ENCODE measurements at places on chromosomes 16 and 17.
A peak's percentile ranks its signal among the peaks of the same experiment; 100 is the strongest.

- no peak for DNase-seq
Observed at GRCh38 chr17:7515911-7516610, 31.9 kb downstream of the POLR2A start.

DNA sequence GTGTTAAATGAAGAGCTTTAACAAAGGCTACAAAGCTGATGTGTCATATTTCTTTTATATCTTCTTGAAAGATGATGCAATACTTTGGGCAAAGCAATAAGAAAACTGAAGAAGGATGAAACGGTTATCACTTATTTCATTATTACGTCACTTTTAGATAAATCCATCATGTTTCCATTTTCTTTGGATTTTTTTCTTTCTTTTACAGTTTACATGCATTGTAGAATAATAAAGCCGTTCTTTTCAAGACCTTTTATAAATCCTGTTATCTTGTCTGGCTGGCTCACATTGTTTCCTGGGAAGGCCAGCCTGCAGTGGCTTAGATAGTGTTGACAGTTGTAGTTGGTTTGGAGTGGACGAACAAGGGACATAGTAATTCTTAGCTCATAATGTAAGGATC lies 28.9 kb downstream of the TANC2 start:
- no peak for DNase-seq

- DNase-seq, result no peak
Observed at GRCh38 chr17:321386-321941, 31.1 kb downstream of the RPH3AL start.

DNA sequence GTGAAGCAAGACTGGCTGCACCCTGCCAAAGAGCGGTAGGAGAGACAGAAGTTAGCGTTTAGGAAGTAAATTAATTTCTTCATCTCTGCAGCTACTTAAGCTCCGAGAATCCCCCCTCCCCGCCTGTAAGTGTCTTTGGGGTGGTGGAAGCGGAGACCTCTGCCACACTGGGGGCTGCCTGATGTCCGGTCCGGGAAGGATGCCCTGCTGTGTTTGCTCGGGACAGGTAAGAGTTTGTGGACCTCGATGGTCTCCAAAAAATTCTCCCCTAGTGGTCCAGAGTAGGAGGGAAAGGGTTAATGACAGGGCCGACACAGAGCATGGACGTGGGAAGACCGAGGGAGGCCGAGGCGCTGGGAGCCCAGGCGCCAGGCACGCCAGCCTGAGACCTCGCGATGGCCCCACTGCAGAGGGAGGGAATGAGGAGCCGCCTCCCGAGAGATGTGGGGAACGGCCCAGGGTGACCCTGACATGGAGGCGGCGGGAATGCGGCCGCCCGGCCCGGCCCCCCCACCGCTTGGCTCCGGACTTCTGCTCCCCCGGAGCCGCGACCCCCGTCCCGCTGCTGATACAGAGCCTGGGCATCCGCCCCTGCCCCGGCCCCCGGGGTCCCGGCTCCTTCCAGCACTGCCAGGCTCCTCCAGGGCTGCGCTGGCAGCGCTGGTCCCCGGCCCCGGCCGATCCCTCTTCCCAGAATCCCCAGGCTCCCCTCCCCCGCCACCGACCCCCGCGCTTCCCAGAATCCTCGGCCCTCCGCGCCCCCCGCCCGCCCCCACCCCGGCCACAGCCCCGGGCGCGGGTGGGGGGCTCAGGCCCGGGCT lies 680 bp downstream of the ZNF629 start:
- DNase-seq, result peak; percentile 57

DNA sequence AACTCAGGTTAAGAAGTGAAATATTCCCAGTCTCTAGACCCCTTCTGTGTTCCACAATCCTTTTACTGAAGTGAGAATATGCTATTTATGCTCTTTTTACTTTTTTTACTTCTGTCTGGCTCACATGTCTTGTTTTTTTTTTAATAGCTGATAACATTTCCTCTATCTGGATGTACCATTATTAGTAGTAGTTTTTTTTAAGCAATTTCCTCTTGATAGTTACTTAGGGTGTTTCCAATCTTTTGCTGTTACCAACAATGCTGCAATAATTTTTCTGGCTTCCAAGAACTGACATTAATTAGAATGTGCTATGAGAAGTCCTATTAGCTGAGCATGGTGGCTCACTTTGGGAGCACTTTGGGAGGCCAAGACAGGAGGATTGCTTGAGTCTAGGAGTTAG lies 32.0 kb downstream of the KSR1 start:
- DNase-seq, result no peak

- DNase-seq, result peak; percentile 82
Observed at GRCh38 chr17:82204831-82205719, 7.6 kb downstream of the CCDC57 start.

- no peak for DNase-seq
Observed at GRCh38 chr17:16930571-16931317, 41.2 kb downstream of the TNFRSF13B start.

DNA sequence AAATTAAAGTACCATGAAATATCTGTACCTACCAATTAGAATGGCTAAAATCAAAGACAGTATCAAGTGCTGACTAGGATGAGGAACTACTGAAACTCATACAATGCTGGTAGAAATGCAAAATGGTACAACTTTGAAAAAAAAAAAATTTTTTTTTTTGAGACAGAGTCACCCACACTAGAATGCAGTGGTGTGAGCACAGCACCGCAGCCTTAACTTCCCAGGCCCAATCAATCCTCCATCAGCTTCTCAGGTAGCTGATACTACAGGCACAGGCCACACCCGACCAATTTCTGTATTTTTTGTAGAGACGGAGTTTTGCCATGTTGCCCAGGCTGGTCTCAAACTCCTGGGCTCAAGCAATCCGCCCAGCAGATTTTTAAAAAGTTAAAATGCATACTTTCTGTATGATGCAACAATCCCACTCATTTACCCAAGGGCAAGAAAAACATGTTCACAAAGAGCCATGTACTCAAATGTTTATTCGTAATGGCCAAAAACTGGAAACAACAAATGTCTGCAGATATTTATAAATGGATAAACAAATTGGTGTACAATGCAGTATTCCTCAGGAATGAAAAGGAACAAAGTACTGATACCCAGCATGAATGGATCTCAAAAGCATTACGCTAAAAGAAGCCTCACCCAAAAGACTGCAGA lies 8.7 kb downstream of the SMURF2 start:
- DNase-seq, result peak; percentile 53

GRCh38 chr16:84947996-84948850 lies 63.1 kb downstream of the ZDHHC7 start:
- DNase-seq, result no peak

GRCh38 chr17:79221597-79221996 lies 147.0 kb downstream of the ENGASE start:
- no peak for DNase-seq

DNA sequence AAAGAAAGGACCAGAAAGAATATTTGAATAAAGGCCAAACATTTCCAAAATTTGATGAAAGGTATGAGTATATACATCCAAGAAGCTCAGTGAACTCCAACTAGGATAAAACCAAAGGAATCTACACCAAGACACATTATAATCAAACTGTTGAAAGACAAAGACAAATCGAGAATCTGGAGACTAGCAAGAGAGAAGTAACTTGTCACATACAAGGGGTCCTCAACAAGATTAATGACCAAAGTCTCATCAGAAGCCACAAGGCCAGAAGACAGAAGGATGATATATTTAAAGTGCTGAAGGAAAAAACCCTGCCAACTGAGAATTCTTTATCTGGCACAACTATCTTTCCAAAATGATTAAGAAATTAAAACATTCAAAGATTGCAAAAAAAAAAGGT lies 9.3 kb upstream of the IL21R start:
- no peak for DNase-seq
